NT2/D1 (cell line): ENCODE measurements at places on chromosomes 5 and 9.

GRCh38 chr9:112252194-112252593 lies 77.1 kb upstream of the SUSD1 start:
- DNase-seq = no peak

DNA sequence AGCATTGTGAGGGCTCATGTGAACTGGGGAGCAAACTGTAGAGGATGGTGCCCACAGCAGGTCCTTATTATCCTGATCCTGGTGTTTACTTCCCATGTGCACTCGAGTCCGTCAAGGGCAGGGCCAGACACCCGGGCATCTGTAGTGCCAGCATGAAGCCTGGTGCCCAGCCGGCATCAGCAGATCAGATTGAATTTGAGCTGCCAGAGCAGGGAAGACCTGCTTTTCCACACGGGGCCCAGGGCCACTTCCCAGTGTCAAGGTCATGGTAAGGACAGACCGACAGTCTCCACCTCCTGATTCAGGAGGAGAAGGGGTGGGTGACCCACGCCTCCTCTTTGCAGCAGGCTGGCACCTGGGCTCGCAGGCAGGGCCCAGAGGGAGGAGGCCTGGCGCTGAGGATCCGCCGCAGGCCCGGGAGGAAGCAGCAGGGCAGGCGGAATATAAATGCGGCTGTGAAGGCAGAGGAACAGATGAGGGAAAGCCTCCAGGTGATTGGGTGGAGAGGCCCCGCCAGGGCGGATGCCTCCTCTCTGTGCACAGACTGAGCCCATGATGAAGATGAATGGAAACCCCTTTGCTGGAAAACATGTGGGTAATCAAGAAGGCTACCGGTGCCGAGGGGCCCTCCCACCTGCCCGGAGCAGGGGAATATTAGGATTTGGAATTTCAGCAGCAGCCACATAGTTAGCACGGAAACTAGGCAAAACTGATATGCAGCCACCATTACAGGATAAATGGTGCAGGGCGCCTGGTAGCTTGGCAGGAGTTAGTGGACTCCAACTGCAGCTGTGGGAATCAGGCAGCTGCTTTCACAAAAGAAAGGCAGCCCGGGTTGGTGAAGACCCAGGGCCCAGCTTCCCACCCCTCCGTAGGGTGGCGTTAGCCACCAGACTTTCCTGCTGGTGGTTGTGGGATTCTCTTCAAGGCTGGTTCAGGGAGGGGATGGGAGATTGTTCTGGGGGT lies 114.9 kb downstream of the GAPVD1 start:
- no peak for DNase-seq

DNA sequence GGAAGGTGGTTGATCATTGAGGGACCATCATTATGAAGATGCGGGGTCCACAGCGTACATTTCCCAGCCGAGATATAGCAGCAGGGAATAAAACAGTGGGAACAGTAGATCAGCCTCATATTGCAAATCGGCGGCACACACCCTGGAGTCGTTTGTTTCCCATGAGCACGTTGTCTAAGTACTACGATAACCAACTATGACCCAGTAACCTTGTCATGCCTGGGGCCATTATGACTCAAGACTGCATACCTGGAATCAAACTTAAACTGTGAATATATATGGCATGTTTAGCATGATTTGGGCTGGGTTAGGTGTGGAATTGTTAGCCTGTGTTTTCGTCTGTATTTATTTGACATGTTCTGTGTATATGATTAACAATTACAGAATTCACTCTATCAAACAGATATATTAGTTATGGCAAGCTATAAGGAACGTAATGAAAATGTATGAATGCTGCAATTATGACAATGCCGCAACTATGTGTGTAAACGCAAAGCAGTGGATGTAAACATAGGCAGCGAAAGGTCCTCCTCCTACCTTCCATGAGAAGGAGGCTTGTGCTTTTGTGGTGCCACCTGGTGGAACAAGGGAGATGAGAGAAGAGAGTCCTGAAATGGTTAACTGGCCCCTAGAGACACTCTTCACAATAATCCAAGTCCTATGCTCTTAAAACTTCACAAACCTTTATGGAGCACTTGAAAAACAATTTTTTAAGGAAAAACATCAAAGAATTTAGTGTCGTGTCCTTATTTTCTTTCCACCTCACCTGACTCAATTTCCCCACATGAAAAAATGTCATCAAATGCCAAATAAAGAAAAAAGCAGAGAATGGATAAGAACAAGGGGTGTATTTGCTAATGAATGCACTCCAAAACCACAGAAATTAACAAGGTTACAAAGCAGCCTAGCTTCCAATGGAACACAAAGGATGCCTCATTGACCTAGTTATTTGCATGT lies 47.1 kb downstream of the SEMA5A start:
- DNase-seq = peak; percentile 28

DNA sequence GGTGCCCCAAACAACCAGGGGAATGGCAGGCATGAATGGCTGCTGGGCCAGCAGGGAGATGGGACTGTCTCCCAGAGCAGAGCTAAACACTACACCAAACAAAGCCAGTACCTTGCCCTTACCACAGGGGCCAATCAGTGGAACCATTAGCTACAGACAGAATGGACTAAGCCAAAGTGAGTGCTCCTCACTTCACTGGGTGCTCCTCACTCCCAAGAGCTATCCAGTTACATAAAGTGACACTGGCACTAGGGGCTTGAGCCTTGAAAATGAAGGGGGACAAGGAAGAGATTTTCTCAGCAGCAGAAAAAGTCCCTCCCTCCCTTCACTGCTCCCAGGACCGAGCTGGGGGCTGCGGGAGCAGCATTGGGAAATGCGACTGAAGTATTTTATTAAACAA lies 110.9 kb upstream of the SHB start:
- no peak for DNase-seq

DNA sequence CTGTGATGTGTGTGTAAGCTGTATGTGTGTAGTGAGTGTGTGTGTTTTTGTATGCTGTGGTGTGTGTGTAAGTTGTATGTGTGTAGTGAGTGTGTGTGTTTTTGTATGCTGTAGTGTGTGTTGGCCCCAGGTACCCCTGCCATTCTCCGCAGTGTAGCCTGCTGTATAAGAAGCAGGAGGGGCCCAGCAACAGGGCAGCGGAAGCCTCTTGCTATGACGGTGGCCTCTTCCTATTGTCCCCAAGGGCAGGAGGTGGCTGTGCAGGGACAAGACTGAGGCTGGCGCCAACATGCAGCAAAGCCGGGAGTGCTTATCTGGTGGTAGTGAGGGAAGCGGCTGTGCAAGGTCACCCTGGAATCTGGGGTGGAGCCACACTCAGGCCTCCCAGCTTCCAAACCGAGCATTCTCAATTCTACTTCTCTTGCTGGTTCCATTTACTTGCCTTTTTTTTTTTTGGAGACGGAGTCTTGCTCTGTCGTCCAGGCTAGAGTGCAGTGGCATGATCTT lies 5.1 kb downstream of the SPAAR start:
- DNase-seq = no peak

GRCh38 chr5:100157066-100157465 lies 378.1 kb upstream of the FAM174A start:
- no peak for DNase-seq

GRCh38 chr9:86354818-86355309 lies 654 bp upstream of the TUT7 start:
- peak; percentile 56 for DNase-seq

- DNase-seq = no peak
Observed at GRCh38 chr9:77384406-77384805, 207.1 kb downstream of the VPS13A start.
